ENCODE measurements at places on chromosomes 11 and 22. TPM values are rescaled to one million over a fixed set of nuclear protein-coding genes. Genes with fewer than 3 reads are reported as not detected.

Gene PLEKHB1
- 1.0 TPM for total RNA-seq

Gene OR5A1
- total RNA-seq = not detected

Gene CBLIF
- total RNA-seq = not detected

Gene DNAJB7
- total RNA-seq = not detected

Gene MIAT
- 1.3 TPM for total RNA-seq

Gene ENDOD1
- 62.4 TPM for total RNA-seq

Gene MS4A3
- total RNA-seq = not detected

Gene SYCE3
- total RNA-seq = not detected

Gene OR8D4
- total RNA-seq = not detected

Gene OR4A16
- total RNA-seq = not detected

Gene CCDC87
- 0.29 TPM for total RNA-seq

Gene CARD10
- 2.0 TPM for total RNA-seq

Gene DGAT2
- total RNA-seq = 6.4 TPM

Gene SMTNL1
- not detected for total RNA-seq

Gene NRXN2
- total RNA-seq = 9.6 TPM

Gene PANX2
- total RNA-seq = 0.17 TPM

Gene IFITM10
- 0.58 TPM for total RNA-seq

Gene DEPDC7
- 4.3 TPM for total RNA-seq

Gene OR52N4
- not detected for total RNA-seq

Gene B4GALNT4
- total RNA-seq = 4.7 TPM

Gene CRYBB3
- total RNA-seq = not detected

Gene ARFGAP2
- total RNA-seq = 140 TPM

Gene MB
- not detected for total RNA-seq

Gene APOA1
- total RNA-seq = 0.33 TPM

Gene GLB1L3
- total RNA-seq = not detected

Gene STK33
- 3.8 TPM for total RNA-seq

Gene MMP8
- total RNA-seq = 0.33 TPM

Gene RAG2
- total RNA-seq = not detected

Gene RAD9A
- 5.8 TPM for total RNA-seq

Data from smooth muscle cell of trachea (primary cell).